Activated CD4-positive, alpha-beta T cell treated with anti-CD3 and anti-CD28 coated beads, Interleukin-2, amount 10 ng/mL, durations not matched to agents 7 days and 5 days (primary cell): ENCODE measurements at places on chromosomes 16 and 17. TPM values are rescaled to one million over a fixed set of nuclear protein-coding genes. Genes with fewer than 3 reads are reported as not detected.

The STH gene
- total RNA-seq, result not detected

- DNase-seq, result no peak
These were observed 5.8 kb upstream of the FN3KRP start for GRCh38 chr17:82710499-82711232.

DNA sequence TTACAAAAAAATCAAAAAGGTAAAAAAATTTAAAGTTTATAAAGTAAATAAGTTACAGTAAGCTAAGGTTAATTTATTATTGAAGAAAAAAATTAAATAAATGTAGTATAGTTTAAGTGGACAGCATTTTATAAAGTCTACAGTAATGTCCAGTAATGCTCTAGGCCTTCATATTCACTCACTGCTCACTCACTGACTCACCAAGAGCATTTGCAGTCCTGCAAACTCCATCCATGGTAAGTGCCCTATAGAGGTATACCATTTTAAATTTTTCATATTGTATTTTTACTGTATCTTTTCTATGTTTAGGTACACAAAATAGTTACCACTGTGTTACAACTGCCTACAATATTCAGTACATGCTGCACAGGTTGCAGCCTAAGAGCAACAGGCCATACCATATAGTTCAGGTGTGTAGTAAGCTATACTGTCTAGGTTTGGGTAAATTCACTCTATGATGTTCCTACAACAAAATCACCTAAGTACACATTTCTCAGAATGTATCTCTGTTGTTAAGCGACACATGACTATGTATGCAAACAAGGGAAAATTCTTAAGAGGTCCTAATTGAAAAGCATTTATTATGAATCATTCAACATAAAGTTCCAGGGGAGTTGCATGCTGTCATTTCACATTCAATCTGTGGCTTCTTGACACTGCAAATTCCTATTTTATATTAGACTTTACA lies 92.3 kb downstream of the SPAG9 start:
- no peak for DNase-seq

DNA sequence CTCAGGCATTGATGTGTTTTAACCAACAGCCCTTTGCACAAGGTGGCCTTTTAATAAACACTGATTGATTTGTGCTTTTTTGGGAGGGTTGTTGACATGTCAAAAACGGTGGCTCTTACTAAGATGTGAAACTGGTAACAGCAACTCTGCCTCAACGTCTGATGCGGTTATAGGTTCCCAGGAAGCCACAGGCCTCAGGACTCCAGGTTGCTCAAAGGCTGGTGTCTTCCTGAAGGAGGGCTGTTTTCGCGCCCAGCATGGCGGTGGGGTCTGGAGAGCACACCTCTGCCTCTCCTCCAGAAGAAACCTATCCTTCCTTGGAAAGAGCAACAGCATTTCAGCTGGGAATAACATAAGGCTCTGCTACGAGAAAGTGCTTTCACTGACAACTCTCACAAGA lies 187.5 kb downstream of the IRF8 start:
- DNase-seq, result peak; percentile 22

- no peak for DNase-seq
These were observed 179.7 kb downstream of the RAB11FIP4 start for GRCh38 chr17:31570951-31571892.
